Naive thymus-derived CD4-positive, alpha-beta T cell (primary cell): ENCODE measurements at places on chromosomes 2 and 18.
A peak's percentile ranks its signal among the peaks of the same experiment; 100 is the strongest.

GRCh38 chr2:177598326-177599138, 206.0 kb downstream of the AGPS start:
- DNase-seq = no peak

- no peak for DNase-seq
Measured at GRCh38 chr2:184141866-184142265, 456.5 kb upstream of the ZNF804A start.

- DNase-seq = no peak
Measured at GRCh38 chr2:12428786-12429185, 287.9 kb upstream of the TRIB2 start.

DNA sequence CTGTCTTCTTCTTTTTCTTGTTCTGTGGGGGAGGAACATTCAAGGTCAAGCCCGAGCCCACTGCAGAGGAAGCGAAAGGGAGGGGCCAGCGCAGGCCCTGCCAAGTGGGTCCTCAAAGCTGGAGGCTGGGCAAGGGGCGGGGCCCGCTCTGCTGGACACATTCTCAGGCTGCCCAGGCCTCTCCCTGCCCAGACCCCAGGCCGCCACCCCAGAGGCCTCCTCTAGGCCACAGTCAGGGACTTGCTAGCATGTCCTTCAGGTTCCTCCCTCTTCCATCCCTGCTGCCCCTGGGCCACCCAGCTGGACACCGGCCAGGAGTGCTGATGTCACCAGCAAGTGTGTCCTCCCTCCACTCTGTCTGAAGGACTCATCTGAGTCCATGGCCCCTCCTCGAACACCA, 44.1 kb downstream of the KIF1A start:
- no peak for DNase-seq

- no peak for DNase-seq
Measured at GRCh38 chr2:64359171-64359891, 94.6 kb upstream of the LGALSL start.

GRCh38 chr2:225971433-225971832, 571.9 kb downstream of the NYAP2 start:
- DNase-seq = no peak

- DNase-seq = no peak
Measured at GRCh38 chr2:235378246-235378645, 115.6 kb upstream of the AGAP1 start.

DNA sequence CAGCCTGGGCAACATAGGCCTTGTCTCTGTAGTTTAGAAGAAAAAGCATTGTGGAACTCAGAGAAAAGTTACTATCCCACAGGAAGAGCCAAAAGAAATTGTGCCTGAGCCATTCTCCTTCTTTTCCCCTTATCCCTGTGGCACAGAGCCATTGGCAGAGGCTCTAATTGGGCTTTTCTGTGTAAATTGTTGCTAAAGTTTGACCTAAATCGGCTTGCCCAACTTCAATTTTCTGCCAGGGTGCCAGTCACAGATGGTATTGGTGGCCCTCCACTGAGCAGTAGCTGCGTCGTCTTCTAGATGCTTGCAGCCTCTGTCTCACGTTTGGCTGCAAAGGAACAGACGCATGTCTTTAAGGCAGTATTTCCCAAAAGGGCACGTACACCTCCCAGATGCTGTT, 30.3 kb downstream of the ZNF532 start:
- no peak for DNase-seq

- DNase-seq = no peak
Measured at GRCh38 chr18:44883671-44884070, 203.0 kb downstream of the SETBP1 start.

- DNase-seq = no peak
Measured at GRCh38 chr18:55605733-55606338, 17.8 kb upstream of the TCF4 start.

GRCh38 chr2:230254152-230254881, 28.8 kb downstream of the SP140 start:
- DNase-seq = peak; percentile 70

DNA sequence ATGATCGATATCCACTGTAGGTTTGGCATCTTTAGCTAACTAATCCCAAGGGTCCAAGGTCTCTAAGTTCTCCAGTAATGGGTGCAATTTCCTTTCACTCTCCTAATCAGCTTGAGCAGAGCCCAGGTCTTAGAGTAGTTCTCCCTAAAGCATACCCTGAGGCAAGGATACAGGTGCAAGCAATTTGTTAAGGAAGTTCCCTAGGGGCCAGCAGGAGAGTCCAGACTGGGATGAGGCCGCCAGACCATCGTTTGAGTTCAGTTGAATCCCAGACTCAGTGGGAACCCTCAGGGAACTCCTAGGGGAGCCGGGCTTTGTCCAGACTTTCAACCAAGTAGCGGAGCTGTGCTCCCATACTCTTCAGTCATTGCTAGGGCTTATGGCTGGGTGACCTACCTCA, 835.4 kb upstream of the CDH2 start:
- DNase-seq = no peak

- DNase-seq = no peak
Measured at GRCh38 chr2:9831670-9832069, 11.6 kb upstream of the TAF1B start.

DNA sequence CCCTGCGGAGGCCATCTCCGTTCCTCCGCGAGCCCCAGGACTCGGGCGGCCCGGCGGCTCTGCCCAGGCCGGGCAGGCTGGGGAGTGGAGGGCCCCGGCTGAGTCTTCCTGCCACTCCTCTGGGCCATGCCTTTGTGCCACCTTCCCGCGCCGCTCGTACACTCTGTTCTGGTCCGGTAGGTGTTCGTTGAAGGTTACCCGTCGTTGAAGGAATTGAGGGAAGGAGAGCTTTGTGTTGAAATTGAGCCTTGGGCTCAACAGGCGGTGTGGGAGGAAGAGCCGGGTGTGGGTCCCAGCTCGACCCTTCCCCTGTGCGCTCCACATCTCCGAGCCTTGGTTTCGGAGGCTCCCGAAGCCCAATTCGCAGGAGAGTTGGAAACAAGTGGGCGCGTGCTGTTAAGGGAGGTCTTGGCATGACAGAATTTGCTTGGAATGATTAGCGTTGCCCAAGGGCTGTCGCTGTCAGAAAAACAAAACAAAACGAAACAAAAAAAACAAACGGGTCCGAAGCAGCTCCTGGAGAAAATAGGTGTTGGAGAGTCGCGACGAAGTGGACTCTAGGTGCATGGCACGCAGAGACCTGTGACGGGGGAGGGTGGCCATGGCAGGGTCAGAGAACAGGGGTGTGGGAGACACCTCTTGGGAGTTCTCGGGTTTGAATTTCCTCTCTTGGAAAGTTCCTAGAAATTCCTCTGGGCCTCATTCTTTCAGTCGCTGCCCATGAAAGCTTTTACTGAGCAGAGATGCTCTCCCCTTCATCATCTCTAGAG, 1.2 kb upstream of the MZT2A start:
- no peak for DNase-seq

- DNase-seq = no peak
Measured at GRCh38 chr18:6553234-6553900, 138.7 kb upstream of the L3MBTL4 start.

DNA sequence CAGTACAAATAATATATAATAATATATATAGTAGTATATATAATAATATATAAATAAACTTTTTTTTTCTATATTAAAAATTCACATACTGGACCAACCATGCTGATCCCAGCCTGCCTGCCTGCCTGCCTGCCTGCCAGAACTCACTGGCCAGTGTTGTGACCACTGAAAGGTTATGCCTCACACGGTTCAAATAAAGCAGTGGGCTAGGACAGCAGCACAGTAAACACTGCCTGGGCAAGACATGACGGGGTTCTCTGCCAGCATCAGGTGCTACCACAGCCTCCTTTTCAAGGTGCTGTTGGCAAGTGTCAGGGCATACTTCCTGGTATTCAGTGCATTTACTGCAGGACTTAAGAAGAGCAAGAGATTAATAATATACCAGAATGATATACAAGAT, 67.6 kb downstream of the TRAPPC8 start:
- DNase-seq = no peak

DNA sequence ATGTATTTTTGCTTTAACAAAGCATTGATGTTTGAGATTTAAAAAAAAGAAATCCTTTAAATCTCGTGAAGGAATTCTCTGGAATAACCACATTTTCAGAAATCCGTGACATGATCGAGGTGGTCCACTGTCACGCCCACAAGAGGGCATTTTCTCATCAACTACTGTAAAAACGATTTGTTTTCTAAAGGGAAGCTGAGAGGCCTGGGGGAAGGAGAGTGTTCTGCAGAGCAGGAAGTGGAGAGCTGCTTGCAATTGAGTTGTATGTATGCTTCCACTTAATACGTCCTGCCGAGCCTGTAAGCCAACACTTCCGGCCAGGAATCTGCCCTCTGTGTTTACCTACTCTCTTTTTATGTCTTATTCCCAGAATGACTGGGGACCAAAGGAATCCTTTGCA, 19.4 kb downstream of the KLHL29 start:
- DNase-seq = peak; percentile 36

DNA sequence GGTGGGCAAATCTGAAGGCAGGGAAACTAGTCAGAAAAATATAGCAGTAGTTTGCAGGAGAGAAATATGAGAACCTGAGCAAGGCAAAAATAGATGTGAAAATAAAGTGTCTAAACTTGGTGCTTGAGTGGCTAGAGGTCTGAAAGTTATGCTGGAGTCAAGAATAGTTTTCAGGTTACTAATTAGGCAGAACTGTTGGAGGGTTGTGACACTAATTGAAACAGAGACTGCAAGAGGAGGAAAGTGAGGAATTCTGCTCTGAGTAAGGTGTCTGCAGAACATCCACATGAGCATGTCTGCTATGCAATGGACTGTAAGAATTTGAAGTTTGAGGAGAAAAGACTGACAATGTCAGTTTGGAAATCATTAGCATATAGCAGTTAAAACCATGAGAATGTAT, 444.0 kb upstream of the LRRTM1 start:
- no peak for DNase-seq

DNA sequence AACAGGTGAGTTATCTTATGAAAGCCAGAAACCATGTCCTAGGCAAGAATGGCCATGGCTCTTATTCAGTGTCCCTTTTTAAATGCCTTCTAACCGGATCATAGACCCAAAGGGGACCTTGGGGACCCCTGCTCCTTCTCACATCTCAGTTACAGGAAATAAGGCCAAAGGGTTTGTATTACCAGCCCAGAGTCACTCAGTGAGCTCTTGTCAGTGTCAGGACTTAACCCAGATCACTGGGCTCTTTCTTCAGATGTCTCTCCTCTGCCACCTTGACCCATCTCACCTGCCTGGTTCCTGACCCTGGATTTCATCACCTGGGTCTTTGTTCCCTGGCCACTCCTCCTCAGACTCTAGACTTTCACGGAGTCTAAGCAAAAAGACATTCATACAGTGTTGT, 556.7 kb downstream of the CMPK2 start:
- no peak for DNase-seq

DNA sequence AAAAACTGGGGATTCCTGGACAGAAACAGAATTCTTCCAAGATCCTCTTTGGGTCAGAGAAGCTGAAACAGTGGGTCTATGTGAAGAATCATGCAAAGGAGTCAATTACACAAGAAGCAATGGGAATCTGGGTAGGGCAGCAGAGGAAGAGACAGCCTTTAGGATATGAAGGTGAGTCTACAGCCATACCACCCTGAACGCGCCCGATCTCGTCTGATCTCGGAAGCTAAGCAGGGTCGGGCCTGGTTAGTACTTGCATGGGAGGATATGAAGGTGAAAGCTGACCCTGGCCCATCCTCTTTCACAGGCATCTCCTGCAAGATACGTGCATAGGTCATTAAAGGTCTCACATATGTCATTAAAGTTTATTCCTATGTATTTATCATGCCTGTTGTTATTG, 1080.9 kb upstream of the FANCL start:
- no peak for DNase-seq

GRCh38 chr2:174217869-174218268, 30.5 kb downstream of the OLA1 start:
- DNase-seq = no peak
